ENCODE measurements at places on chromosomes 16 and 17.

DNA sequence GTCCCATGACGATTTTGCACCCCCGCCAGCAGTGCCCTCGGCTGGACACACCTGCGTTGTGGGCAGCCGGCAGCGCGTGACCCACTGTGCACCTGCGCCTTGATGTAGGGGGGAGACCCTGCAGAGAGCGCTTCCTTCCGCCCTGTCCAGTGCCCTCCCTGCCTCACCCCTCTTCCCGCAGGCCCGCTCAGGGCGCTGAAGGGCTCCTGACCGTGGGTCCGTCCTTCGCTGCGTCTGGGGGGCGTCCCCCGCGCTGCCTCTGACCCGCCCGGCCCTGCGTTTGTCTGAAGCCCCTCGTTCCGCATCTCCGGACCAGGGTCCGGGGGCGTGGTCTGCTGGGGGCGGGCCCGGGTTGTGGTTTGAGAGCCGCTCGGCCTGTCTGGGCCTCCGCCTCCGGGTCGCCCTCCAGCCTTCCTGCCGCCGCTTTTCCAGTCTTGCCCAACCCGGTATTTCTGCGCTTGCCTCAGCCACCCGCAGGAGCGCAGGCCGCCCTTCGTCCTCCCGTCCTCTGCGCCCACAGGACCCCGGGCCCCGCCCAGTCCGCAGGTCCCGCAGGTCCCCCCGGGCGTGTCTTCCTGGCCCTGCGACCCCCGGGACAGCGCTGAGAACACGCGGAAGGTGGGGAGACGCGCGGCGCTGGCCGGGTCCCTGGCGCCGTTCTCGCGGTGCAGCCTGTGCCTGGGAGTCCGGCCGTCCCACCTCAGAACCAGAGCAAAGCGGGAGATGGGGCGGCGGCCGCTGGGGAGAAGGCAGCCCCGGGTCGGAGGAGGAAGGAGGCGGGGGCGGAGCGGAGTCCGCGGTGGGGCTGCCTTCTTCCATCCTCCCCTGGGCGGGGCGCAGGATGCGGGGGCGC, 4.0 kb upstream of the IL17C start:
- DNase-seq: no peak

- DNase-seq: no peak
Measured at GRCh38 chr16:10114409-10114808, 67.8 kb downstream of the GRIN2A start.

DNA sequence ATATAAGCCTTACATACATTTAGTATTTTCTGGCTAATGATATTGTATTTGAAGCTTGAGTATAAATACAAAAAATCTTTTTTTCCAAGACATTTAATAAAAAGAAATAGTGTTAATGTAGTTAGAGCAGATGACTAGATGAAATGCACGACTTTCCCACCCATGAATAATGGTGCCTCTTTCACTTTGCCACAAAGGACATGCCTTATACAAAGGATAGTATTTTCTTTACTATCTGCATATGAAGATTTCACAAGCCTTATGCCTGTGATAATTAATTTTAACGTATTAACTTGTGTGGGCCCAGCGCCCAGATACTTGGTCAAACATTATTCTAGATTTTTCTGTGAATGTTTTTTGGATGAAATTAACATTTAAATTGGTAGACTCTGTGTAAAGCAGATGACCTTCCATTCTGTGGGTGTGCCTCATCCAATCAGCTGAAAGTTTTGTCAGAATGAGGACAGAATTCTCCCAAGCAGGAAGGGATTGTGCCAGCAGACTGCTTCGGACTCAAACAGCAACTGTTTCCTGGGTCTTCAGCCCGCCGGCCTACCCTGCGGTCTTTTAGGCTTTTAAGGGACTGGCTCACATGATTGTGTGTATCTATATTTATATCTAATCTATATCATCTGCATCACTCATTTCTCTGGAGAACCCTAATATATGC, 115.4 kb downstream of the USP22 start:
- no peak for DNase-seq

DNA sequence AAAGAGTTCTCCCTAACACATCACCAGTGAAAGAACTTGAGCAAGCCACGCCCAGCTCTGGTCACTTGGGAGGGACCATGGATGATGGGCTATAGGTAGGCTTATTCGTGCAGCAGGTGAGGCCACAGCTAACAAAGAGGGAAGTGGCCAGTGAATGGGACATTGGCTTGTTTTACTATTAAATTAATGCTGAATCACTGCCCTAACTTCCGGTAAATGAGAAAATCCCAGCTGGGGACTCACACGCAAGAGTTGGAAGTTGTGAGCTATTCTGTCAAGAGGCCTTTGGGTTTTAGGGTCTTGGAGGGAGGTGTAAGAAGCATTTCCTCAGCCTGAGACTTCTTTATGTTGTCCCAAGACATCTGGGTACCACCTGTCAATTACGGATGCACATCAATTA, 315.3 kb downstream of the XYLT1 start:
- no peak for DNase-seq

GRCh38 chr16:5838071-5838470, 740.5 kb upstream of the EEF2KMT start:
- DNase-seq: no peak

- no peak for DNase-seq
Measured at GRCh38 chr16:59058250-59058649, 324.1 kb upstream of the GOT2 start.

- no peak for DNase-seq
Measured at GRCh38 chr16:2475413-2476344, 752 bp downstream of the TBC1D24 start.

DNA sequence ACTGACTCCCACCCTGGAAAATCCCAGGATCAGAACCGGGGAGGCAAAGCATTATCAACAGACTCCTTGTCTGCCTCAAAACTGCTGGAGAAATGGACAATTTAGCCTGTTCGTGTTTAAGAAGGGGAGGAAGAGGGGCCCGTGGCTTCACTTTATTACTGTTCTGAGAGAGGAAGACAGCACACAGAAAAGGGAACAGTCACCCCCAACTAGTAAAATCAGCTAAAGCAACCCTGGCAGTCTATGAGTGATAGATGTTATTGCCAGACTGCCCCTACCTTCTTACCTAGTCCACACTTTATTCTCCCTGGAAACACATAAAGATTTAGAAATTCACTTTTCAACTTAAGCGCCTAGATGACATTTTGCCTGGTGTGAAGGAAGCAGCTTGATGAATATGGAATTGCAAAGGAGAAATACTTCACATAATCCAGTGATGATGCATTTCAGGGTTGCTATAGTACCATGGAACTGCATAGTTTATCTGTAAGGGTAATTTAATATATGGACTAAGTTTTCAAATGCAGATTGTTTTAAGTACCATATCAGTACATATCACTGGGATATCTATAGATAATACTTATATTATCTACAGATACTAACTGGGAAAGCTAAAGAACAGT, 36.9 kb upstream of the TRAP1 start:
- no peak for DNase-seq

DNA sequence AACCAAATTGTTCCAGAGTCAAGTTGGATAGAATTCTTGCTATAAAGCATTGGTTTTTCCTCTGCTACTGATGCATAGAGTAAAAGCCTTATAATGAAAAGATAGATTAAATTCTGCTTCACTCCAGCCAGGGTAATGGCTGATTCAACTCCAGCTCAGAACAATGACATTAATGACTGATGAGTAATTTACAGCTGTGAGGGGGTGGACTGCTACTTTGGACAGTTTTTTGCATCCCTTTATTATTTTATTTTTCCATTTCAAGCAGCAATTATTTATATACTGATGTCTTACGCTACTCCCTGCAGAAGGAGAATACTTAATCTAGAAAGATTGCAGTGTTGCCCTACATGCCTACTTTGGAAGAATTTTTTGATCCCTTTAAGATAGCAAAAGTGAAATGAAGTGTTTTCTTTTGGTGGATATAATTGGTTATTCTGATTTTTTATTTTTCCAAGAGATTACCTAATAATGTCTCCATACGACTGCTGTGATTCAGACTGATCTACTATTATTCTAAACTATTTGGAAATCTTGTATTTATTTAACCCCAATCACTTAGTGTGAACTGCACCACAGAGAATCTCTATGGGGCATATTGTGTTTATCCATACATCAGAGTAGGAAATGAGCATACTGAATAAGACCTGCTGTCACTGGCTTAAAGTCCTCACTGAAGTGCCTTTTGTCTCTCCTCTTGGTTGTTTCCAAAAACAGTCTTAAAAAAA, 149.5 kb downstream of the TRIM37 start:
- DNase-seq: no peak

DNA sequence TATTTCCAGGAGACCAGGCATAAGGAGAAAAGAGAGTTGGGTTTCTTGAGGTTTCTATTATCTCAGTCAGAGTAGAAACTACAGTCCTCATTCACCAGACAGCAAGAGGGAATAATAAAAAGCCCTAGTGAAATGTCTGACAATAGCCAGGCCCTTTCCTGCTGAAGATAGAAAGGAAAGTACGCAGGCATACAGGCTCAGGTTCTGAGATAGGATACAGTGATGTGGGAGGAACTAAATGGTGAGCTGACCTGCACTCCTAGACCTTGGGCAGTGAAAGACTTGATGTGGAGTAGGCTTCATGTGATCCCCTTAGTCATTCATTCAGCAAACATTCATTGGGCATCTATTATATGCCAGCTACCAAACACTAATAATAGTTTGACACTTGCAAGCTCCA, 14.9 kb downstream of the ZNF821 start:
- DNase-seq: no peak

- DNase-seq: no peak
Measured at GRCh38 chr17:74430706-74431567, 951 bp upstream of the GPRC5C start.

DNA sequence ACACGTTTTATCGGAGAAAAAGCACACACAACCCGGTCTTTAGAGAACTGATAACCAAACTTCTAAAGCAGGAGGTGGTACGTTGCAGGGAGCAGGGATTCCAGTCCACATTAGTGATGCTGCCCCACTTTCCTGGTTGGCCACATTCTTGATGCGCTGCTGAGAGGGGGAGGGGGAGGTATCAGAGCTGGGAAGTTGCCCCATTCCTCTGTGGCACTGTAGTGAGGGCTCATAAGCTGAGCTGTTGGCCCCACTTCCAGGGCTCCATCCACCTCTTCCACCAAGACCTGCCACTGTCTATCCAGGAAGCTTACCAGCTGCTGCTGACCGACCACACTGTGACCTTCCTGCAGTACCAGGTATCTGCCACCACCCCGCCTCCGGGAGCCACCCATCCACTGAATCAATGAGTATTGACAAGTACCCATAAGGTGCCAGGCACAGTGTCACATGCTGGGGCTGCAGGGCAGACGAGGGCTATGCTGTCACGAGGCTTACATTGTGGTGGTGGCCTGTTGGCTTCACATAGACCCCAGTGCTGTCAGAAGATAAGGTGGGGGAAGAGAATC, 1.1 kb downstream of the TSEN54 start:
- DNase-seq: no peak

- peak; percentile 2 for DNase-seq
Measured at GRCh38 chr16:72050769-72051464, 3.4 kb upstream of the HP start.

DNA sequence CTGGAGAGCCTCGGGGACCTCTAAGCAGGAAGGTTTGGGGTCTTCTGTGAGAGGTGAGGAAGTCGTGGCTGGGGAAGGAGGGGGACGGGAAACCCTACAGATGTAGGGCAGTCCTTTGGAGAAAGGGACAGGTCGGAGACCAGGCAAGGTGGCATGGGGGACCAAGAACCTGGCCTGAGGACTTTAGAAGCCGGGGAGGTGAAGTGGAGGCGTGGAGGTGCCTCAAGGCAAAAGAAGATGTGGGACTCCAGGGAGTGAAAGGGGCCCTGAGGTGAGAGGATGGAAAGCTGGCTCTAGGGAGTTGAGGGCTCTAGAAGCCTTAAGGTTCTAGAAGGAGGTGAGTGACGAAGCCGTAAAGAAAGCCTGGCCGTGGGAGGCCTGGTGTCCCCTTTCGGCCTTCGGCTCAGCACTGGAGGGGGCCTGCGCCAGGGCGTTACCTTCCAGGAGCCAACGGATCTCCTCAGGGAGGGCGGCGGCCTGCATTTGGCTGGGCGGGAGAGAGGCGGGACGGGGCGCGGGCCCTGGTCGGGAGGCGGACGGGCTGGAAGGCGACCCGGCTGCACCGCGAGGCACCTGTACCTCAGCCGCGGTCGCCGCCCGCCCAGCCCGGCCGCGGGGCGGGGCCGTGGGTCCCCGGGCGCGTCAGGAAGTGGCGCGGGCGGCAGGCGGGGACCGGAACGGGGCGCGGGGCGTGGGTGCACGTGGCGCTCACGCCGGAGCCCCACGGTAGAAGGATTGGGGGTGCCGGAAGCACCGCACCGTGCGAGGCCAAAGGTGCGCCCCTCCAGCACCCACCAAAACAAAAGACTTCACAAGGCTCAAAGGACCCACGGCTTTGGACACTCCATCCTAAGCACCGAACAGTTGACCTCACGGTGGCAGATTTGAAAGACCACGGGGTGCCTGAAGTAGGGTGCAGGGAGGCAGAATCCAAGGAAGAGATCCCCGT, at the start of gene SKAP1:
Gene SKAP1 (minus strand): TSS at position 577 of the 949 bp plus-strand sequence.
- DNase-seq: no peak

GRCh38 chr17:48678141-48678971, 44.0 kb downstream of the PRAC1 start:
- DNase-seq: no peak

GRCh38 chr16:63702981-63703590, 1418.8 kb downstream of the CDH11 start:
- no peak for DNase-seq

DNA sequence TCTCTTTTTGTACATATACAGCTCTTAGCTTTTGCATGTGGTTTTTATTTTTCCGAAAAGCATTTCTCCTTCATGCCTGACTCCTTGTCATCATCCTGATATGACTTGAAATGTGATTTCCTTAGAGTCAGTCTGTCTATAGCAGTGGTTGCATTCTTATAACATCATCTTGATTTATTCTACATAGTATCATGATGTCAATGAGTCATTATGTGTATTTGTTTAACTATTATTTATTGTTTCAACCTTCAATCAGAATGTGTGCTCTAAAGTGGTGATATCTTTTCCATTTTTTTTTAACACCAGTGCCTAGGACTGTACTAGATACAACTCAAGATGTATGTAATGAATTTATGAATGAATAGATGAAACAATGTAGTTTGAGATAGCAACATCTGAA, 354.9 kb upstream of the CDH8 start:
- DNase-seq: no peak

- no peak for DNase-seq
Measured at GRCh38 chr17:35286120-35286781, 43.4 kb downstream of the SLFN5 start.

GRCh38 chr17:9575381-9576101, at the start of gene STX8:
TSS of gene STX8 (minus strand) at chr17:9575820. CDS start at chr17:9575808, 12 bp downstream.
- peak; percentile 43 for DNase-seq

DNA sequence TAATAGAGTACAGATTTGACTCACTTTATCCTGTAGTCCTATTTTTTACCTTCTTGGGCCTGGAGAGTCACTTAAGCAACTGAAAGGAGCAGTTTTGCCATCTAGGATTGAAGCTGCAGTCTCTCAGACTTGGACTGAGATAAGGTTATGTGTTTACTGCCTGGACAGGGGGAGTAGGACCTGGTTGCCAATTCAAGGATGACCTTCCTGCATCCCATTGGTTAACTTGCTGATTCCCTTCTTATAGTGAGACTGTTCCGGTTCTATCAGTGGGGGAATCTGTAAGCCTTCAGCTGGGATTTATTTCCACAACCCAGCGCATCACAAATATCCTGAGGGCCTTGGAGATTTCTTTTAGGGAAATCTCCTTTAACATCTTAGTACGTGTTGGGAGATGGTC, 2.9 kb downstream of the UBN1 start:
- DNase-seq: no peak
